ENCODE measurements at places on chromosomes 6 and 20.

DNA sequence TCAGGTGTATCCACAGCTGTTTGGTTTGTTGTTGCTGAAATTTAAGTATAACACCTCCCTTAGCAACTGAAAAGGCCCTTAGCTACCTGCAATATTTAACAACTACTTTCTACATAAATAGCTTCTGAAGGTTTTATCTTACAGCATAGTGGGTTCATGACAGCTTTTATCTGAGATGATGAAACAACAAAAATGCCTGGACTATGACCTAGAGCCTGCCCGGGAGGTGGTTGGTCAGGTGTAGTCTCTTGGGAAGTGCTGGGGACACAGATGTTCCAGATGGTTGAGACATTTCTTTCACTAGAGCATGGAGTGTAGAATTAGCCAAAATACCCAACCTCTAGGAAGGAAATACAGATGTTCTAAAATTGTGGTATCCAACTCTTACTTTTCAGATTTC, 705.4 kb downstream of the MAFB start:
- no peak for DNase-seq

GRCh38 chr20:2799271-2799670, 1.2 kb downstream of the CPXM1 start:
- no peak for DNase-seq

- peak; percentile 6 for DNase-seq
Measured at GRCh38 chr20:60262967-60263603, 304.9 kb downstream of the CDH26 start.

- DNase-seq = no peak
Measured at GRCh38 chr20:32523613-32524213, 61.4 kb downstream of the NOL4L start.

DNA sequence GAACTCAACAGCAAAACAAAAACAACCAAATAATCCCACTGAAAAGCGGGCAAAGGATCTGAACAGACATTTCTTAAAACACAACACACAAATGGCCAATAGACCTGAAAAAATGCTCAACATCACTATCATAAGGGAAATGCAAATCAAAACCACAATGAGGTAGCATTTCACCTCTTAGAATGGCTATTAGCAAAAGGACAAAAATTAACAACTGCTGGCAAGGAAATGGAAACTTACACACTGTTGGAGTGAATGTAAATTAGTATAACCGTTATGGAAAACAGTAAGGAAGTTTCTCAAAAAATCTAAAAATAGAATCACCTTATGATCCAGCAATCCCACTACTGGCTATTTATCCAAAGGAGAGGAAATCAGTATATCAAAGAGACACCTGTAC, 20.9 kb downstream of the FAM8A1 start:
- DNase-seq = no peak

GRCh38 chr20:13261460-13262301, 40.6 kb downstream of the ISM1 start:
- DNase-seq = peak; percentile 32

- DNase-seq = no peak
Measured at GRCh38 chr20:34529742-34530141, 13.5 kb downstream of the DYNLRB1 start.

DNA sequence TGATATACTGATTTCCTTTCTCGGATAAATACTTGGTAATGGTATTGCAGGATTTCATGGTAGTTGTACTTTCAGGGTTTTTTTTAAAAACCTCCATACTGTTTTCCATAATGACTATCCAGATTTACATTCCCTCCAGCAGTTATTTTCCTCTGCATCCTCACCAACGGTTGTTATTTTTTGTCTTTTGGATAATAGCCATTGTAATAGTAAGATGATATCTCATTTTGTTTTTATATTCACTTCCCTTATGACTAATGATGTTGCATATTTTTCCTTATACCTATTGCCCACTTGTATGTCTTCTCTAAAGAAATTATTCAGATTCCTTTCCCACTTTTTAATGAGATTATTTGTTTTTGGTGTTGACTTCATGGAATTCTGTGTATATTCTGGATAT, 231.0 kb downstream of the MEI4 start:
- DNase-seq = no peak

GRCh38 chr6:132959639-132960326, 145.4 kb downstream of the RPS12 start:
- no peak for DNase-seq

DNA sequence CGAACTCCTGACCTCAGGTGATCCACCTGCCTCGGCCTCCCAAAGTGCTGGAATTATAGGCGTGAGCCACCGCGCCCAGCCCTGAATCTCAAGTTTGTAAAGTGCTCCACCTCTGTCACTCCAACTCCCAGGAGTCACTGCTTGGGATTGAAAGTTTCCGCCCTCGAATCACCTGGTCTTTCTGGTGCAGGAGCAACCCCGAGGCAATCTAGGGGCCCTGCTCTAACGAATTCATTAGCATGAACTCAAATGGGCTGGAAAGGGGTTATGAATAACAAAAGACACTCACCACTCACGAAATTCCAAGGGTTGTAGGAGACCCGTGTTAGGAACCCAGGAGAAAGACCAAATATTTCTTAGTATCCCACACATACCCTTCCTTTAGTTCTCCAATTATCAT, 26.1 kb downstream of the RBCK1 start:
- no peak for DNase-seq

DNA sequence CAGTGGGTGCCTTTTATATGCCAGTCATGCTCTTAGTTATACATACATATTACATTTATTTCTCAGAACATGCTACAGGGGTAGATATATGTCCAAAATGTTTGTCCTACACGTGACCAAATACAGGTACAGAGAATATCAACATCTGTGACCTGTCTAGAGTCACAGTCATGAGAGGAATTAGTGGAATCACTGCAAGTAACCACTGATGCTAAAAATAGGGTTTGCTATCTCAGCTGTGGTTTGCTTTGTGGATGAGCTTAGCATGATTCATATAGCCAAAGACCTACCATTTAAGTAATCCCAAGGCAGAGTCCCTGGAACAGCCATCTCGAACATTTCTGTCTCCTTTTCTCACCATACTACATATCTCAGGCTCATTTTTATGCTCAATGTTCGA, 32.3 kb downstream of the GSTA3 start:
- no peak for DNase-seq

- DNase-seq = no peak
Measured at GRCh38 chr20:19098806-19099578, 113.5 kb upstream of the SLC24A3 start.

- DNase-seq = no peak
Measured at GRCh38 chr20:36463212-36464061, 77.9 kb upstream of the MYL9 start.

- peak; percentile 92 for DNase-seq
Measured at GRCh38 chr20:21505161-21505809, 8.6 kb downstream of the NKX2-2 start.

DNA sequence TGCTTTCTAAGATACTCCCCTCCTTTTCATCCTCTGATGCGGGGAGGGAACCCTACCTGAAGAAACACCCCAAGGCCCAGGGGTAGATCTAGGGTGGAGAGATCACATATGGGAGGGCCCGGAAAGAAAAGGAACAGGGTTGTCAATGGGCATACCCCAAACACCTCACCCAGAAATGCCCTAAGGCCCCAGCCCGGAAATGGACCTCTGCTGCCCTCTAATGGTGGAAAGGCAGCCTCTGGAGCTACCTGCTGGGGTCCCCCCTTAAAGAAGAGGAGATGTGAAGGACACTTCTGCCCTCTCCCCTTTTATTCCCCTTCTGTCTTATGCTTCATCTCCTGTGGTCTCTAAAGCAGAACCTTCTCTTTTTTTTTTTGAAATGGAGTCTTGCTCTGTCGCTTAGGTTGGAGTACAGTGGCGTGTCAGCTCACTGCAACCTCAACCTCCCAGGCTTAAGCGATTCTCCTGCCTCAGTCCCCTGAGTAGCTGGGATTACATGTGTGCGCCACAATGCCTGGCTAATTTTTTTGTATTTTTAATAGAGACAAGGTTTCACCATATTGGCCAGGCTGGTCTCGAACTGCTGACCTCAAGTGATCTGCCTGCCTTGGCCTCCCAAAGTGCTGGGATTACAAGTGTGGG, 458 bp upstream of the ARMC12 start:
- DNase-seq = peak; percentile 70

- no peak for DNase-seq
Measured at GRCh38 chr20:23122321-23122720, 36.2 kb upstream of the CD93 start.

DNA sequence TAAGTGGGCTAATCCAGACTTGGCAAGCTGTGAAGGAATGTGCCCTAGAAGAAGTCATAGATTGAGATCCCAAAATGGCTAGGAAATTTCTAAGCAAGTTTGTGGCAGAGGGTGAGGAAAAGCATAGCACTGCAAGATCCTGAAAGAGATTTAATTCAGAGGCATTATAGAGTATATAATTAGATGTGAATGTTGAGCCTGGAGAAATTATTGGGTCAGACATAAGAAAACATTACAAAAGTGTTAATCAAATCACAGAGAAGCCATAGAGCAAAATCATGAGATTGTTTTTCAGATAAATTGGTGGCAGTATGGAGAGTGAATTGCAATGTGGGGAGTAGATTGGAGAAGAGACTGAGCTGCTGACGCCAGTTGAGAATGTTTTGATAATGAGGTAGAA, 90.0 kb downstream of the CD2AP start:
- DNase-seq = no peak

- no peak for DNase-seq
Measured at GRCh38 chr6:170289180-170289931, 1.5 kb downstream of the DLL1 start.

- no peak for DNase-seq
Measured at GRCh38 chr20:11443382-11444119, 474.1 kb upstream of the BTBD3 start.

- no peak for DNase-seq
Measured at GRCh38 chr6:124962639-124963415, 590 bp downstream of the RNF217 start.

- DNase-seq = no peak
Measured at GRCh38 chr6:39018103-39018502, 30.5 kb upstream of the GLP1R start.

DNA sequence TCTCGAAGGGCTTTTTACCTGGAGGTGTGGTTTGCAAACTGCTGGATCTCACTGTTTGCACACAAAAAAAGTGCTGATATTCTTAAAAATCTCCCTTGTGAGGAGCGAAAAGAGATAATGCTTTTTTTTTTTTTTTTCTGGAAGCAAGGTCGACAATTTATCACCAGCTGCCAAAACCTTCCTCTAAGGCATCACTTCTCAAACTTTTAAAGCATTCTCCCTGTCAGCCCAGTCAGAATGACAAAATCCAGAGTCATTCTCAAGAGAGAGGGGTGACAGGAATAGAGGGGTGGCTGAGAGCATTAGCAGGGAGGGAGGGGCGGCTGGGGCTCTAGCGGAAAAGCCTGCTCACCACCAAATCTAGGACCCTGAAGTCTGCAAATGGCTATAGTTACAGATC, 137.2 kb upstream of the ARMC2 start:
- no peak for DNase-seq

- DNase-seq = no peak
Measured at GRCh38 chr20:49699200-49699992, 14.3 kb downstream of the B4GALT5 start.

- no peak for DNase-seq
Measured at GRCh38 chr6:703552-703951, 10.6 kb upstream of the EXOC2 start.

DNA sequence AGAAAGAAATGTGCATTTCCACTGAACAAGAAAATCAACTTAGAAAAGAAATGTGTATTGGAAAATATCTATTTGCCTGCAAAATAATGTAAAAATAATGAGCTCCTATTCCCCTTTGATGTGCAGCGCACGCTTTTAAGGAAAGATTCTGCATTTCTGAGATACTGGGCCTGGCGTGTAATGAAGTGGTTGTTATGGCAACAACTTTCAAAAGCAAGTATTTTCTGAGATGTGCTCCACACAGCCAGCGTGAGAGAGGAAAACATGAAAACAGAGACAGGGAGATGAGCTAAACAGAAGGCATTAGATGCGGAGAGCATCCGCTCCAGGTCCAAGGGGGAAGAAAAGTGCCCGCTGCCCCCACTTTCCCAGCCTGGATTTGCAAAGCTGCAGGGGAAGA, 39.1 kb upstream of the GTSF1L start:
- no peak for DNase-seq

DNA sequence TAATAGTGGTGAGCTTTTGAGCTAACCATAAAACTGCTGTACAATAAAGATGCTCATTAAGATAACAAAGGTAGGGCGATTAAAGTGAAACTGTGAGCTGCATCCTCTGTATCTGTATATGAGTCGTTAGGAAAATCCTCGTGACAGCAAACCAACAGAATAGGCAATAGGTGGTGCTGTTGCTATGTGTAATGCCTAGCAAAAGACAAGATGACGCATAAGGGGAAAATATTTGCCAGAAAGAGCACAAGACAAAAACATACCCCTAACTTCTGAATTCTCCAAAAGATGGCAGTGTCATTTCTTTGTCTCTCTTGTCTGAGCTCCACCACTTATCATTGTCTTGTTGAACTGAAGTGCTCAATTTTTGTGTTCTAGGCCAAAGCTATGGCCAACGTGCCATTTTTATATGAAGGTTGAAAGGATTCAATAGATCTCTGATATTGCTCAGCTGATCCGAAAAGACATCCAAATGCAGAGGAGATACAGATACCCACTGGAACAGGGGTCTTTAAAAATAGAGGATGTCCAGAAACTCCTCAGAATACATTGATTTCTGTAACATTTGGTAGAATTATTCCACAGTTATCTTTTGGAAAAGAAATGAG, 56.3 kb upstream of the ANKEF1 start:
- no peak for DNase-seq

GRCh38 chr20:39904476-39905112, 784.4 kb downstream of the MAFB start:
- DNase-seq = no peak

- no peak for DNase-seq
Measured at GRCh38 chr6:27667657-27668441, 194.9 kb upstream of the ZNF184 start.

DNA sequence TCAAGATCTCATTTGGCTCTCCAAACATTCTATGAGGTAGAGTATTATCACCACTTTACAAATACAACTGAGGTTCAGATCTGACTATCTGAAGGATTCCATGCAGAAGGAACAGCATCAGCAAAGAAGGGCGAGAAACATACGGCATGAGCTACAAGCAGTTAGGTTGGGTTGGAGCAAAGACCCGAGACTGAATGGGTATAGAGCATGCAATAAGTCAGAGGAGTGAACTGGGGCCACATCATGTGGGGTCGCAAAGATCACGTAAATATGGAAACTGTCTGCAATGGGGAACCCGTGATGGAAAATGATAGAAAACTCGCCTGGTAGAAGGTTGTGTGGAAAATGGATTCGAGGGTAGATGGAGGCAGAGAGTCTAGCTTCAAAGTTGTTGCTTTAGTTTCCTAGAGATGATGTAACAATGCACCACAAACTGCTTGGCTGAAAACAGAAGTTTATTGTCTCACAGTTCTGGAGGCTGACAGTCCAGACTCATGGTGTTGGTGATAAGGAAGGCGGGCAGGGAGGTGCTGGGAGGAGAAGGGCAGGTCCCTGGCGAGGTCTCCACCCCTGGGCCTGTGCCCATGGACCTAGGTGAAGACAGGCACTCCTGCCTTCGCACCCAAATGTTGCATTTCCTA, 44.3 kb upstream of the BCLAF1 start:
- DNase-seq = no peak

- peak; percentile 11 for DNase-seq
Measured at GRCh38 chr6:139250296-139251044, 41.3 kb downstream of the TXLNB start.
